Large intestine (tissue), 12 donors: ENCODE measurements at places on chromosomes 6 and 20. TPM values are rescaled to one million over a fixed set of nuclear protein-coding genes. Genes with fewer than 3 reads are reported as not detected.

DNA sequence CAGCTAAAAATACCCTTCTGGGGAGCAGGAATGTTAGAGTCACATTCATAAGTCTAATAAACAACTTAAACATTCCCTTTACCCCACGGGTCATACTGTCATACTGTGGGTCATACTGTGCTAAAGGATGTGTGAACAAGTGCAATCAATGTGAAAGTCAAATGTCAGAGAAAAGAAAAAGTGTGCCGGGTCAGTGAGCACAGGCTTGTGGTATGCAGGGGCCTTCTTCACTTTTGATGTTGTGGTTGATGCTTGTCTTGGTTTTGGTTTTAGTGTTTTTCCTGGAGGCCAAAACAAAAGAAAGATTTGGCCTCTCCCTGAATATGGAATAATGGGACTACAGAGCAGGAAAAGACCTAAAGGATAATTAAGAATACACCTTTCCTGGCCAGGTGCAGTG, 267.9 kb upstream of the PLN start:
- H3K4me1 ChIP-seq = no peaks in the 10 kb centered on the region
- no peak overlapping the region for H3K4me3 ChIP-seq
- H3K27ac ChIP-seq = no peak overlapping the region
- DNase-seq = no peak
- no peaks in the 10 kb centered on the region for H3K27me3 ChIP-seq

DNA sequence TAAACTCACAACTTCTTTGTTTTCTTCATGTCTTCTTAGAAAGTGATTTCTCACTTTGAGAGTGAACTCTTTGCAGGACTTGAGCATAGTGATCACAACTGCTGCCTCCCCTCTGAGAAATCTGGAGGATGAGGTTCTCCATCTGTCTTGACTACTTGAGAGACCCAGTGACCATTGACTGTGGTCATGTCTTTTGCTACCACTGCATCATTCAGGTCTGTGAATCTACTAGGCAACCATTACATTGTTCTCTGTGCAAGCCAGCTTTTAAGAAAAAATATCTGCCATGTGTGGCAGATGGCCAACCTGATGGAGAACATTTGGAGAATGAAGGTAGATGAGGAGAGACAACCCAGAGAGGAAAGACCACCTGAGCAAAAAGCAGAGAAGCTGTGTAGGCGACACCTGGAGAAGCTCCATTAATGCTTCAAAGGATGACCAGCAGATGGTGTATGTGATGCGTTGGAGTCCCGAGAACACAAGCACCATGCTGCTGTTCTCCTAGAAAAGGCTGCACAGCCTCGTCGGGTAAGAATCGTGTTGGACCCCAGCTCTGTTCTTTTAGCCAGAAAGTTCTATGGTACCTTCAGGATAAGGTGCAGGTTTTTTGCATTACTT, 25.1 kb upstream of the TRIM26 start:
- H3K4me1 ChIP-seq = no peaks in the 10 kb centered on the region
- no peaks in the 10 kb centered on the region for H3K27me3 ChIP-seq
- DNase-seq = no peak
- H3K4me3 ChIP-seq = no peak overlapping the region
- no peak overlapping the region for H3K27ac ChIP-seq

DNA sequence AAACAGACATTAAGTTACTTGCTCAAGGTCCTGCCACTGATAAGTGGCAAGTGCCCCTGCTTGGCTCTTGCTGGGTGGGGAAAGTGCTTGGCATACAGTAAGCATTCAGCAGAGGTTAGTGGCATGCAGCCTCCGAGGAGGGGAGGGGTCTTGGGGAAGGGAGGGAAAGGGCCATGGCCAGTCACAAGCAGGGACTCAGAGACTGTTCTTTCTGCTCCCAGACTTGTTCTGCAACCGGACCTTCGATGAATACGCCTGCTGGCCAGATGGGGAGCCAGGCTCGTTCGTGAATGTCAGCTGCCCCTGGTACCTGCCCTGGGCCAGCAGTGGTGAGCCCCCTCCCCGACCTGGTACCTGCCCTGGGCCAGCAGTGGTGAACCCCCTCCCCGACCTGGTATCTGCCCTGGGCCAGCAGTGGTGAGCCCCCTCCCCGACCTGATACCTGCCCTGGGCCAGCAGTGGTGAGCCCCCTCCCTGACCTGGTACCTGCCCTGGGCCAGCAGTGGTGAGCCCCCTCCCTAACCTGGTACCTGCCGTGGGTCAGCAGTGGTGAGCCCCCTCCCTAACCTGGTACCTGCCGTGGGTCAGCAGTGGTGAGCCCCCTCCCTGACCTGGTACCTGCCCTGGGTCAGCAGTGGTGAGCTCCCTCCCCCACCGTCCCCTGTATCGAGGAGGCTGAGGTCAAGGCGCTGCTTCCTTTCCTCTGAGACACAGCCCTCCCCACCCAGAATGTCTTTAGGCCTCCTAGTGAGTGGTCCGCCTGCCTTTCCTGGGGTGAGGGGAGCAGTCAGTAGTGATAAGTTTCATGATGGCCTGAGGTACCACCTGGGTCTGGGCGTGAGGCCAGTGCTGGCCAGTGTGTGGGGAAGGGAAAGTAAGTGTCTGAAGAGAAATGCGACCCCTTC, 8.9 kb downstream of the GLP1R start:
- no peaks in the 10 kb centered on the region for H3K27me3 ChIP-seq
- no peak overlapping the region for H3K4me3 ChIP-seq
- no peak for DNase-seq
- H3K36me3 ChIP-seq = no peaks in the 10 kb centered on the region

- no peak overlapping the region for H3K4me3 ChIP-seq
- H3K36me3 ChIP-seq = no peaks in the 10 kb centered on the region
- DNase-seq = no peak
- no peaks in the 10 kb centered on the region for H3K4me1 ChIP-seq
- H3K27me3 ChIP-seq = peaks cover 2% of the 10 kb centered on the region
Observed at GRCh38 chr6:6293317-6293716, 27.1 kb downstream of the F13A1 start.

Gene DEFB114
- polyA plus RNA-seq = not detected
